ENCODE measurements at places on chromosomes 11 and 22. TPM values are rescaled to one million over a fixed set of nuclear protein-coding genes. Genes with fewer than 3 reads are reported as not detected.

DNA sequence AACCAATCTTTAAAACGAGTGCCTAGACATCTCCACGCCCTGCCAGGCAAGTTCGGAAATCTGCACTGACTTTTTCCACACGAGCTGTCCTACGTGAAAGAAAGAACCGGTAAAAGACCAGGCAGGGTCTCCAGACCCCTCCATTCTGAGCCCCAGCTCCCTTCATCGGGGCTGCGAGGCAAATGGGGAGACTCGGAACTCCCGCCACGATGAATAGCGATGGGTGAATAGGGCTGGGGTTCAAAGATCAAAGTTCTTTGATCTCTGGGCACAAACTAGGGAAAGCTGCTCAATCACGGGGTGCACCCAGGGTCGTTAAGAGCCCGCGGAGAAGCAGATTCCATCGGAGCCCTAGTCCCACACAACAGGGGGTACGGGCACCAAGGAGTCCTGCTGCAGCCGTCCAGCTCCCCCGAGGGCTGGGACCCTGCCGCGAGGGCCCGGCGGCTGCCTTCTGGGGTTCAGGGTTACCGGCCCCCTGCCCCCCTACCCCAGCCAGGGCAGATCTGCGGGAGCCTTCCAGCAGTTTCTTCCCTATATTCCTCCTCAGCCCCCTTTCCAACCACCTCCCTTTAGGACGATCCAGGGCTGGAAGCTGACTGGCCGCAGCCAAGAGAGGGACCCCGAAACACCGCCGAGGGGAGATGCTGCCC lies 1.1 kb downstream of the LRP4 start:
- DNase-seq = no peak

DNA sequence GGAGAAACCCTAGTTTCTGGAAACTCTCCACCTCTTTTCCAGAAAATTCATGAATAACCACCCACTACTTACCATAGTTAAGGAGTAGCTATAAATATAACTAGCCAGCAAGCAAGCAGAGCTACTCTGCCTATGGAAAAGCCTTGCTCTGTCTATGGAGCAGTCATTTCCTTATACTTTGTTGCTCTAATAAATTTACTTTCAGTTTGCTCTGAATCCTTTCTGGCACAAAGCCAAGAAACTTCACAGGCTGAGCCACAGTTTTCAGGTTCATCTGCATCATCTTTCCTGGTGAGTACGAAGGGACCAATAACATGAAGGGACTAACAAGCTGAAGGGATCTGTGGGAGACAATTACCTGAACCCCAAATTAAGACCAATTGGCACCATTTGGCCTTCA lies 4.6 kb downstream of the OR4C45 start:
- DNase-seq = no peak

- no peak for DNase-seq
These were observed 189.8 kb downstream of the JRKL start for GRCh38 chr11:96579656-96580055.

- no peak for DNase-seq
These were observed 20.0 kb downstream of the SYT13 start for GRCh38 chr11:45265969-45266675.

- DNase-seq = no peak
These were observed 7.9 kb downstream of the NPTXR start for GRCh38 chr22:38835888-38836301.

GRCh38 chr11:89484896-89485295 lies 6.3 kb downstream of the NOX4 start:
- no peak for DNase-seq

- no peak for DNase-seq
These were observed 1.1 kb upstream of the RPLP2 start for GRCh38 chr11:808427-809286.

GRCh38 chr22:46528121-46528610 lies 9.3 kb downstream of the CELSR1 start:
- DNase-seq = no peak

DNA sequence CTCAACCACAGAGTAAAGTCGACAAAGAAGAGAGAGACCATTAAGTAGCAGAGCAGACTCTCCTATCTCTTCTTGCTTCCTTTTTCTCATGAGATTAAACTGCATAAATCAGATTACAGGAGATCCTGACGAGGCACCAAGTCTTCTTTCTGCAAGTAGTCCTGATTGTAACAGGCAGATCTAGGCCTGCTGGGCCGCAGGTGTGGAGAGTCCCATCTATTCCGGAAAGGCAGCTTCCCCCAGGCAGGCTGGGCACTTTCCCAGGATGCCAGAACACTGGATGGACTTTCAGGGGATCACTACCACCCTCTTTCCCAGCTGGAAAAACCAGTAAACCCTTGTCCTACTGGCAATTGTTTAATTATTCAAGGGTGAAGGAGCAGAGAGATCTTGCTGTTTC lies 173.0 kb upstream of the CADM1 start:
- DNase-seq = no peak

DNA sequence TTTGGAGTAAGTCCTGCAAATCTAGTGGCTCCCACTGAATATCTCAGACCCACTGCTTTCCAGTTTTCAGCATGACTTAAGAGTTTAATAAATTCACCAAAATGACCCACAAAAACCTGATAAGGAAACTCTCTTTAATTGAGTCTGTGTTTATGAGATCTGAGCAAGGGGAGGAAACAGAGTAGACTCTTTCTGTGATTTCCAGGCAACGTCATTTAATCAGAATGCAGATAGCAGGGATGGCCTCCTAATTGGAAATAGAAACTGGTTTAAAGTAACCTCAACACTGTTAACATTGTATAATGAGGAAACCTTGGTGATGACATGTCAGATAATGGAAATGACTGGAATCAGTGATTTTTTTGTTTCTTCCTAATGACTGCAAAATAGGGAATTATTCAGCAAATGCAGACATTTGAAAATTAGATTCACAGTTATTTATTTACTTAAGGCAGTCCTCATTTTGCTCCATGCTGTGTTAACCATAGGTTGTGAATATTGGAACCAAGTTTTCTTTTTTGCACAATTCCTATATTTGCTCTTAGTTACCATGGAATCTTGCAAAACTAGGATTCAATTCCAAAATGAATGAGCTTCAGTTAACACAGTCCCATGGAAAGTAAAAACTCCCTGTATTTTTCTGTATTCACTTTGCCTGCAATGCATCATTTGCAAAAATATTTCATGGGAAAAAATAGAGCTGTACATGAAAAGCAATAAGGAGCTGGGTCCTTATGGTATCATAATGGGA lies 1324.5 kb downstream of the LRRC4C start:
- DNase-seq = no peak

GRCh38 chr11:126512741-126513715 lies 157.5 kb downstream of the ST3GAL4 start:
- no peak for DNase-seq

DNA sequence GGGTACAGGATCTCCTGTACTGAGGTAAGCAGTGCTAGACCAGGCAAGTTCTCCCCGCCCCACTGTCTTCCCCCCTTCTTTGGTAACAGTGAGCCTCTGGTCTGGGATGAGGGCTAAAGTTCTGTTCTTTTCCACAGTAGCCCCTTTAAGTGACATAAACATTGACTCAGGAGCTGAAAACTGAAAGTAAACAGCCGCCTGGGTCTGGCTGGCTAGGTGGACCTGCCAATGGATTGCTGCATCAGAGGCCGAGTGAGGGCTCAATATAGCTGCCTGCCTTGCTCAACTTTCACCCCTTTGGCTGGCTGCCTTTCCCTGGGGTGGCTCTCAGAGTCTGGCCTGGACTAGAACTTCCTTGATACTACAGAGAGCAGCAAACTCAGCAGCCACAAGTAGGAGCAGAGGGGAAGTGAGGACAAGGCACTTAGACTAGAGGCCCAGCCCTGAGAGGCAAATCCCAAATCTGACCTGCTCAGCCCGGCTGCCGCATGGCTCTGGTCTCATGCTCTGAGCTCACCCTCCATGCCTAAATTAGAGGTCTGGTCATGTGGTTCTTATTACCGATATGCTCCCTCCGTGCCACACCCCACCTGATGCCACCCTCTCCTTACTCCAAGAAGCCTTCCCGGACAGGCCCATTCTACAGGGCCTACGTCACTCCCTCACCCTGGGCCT lies 9.6 kb upstream of the UCP3 start:
- DNase-seq = peak; percentile 95

DNA sequence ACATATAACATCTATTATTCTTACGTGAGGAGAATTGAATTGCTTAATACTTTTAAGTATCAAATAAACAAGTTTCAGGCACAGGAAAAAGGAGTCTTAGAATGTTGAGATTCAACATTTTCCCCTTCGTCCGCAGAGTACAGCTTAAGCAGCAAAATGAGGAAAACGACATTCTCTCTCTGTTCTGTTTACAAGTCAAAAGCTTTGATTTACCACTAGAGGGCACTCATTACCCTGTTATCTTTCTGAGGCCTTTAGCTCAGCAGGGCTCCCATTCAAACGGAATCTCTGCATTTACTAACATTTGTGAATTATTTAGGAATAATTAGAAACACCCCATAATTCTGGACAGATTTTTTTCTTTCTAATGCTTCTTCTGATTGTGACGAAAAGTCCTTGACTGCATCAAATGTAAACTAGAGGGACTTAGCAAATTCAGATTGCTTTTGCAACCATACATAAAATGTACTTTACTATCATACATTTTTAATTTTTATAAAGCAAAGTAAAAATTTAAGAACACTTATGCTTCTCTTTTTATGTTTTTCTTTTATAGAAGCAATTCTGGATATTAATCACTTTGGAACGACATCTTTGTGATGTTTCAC lies 75.0 kb downstream of the JRKL start:
- no peak for DNase-seq

GRCh38 chr22:41052661-41053490 lies 39.5 kb upstream of the EP300 start:
- no peak for DNase-seq

- no peak for DNase-seq
These were observed 2.3 kb upstream of the OR10G7 start for GRCh38 chr11:124043420-124043819.

DNA sequence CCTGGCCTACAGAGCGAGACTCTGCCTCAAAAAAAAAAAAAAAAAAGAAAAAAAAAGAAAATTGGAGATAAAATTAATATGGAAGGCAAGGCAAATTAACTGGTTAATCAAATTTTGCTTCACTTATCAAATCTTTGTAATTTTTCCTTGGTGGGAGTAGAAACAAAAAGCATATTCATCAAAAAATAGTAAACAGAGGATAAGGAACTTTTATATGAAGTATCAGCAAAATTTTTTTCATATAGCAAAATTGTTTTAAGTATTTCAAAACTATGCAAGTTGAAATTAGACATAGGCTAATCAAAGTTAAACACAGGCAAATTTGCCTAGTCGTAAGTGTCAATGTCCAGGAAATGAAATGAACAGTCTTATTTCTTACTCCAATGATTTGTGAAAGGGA lies 33.0 kb downstream of the PICALM start:
- no peak for DNase-seq

DNA sequence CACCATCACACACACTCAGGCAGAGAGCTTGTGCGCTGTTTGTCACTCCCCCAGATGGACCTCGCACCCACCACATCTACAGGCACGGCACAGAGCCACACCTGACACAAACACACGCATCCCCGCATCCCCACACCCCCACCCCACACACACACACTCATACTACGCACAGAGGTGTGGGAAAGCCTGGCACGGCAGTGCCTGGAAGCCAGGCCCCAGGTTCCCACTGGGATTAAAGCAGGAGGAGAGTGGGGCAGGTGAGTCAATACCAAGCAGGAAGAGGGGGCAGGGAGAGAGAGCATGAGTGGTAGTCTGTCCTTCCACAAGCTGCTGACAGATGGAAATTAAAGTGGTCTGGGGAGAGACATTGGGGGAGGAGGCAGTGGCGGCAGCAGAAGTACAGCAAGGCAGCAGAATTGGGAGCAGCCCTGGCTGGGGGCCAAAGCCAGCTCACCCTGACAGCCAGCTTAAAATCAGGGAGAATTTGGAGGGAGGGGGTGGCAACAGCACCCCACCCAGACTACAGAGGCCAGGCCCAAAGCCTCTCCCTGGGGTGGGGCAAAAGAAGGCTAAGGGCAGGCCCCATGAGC lies 20.7 kb downstream of the TNKS1BP1 start:
- no peak for DNase-seq

GRCh38 chr22:29031227-29032011 lies 30.2 kb downstream of the C22orf31 start:
- peak; percentile 45 for DNase-seq

SCARF2 gene
- total RNA-seq = 2.6 TPM

OR2AG2 gene
- total RNA-seq = not detected

DNAJB7 gene
- total RNA-seq = not detected

SCO2 gene
- not detected for total RNA-seq

OR52E6 gene
- not detected for total RNA-seq

BCO2 gene
- 151 TPM for total RNA-seq

RAG1 gene
- total RNA-seq = 0.81 TPM

OR8G5 gene
- total RNA-seq = not detected

DDI1 gene
- not detected for total RNA-seq

INS gene
- not detected for total RNA-seq

HSPB2 gene
- 42.4 TPM for total RNA-seq

All from Right ventricle myocardium superior (tissue), 1 donor.